ENCODE measurements at places on chromosomes 3 and 15.

- DNase-seq: no peak
Measured at GRCh38 chr3:117734496-117734895, 1024.9 kb downstream of the TUSC7 start.

DNA sequence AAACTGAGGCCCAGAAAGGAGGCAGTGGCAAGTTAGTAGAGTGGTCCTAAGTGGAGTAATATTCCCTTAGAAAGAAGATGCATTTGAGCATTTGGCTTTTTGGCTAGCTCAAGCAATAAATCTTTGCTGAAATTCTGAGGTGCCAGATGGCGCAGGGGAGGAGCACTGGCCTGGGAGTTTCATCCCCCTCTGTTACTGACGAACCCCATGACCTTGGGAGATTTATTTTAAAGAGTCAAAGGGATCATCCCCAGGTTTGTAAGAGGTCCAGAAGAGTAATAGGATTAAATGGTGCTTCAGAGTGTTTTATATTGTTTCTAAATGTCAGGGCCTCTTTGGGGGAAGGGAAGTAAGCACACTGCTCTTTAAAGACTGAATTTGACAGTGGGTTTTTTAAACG, 85.1 kb upstream of the PIAS1 start:
- DNase-seq: no peak

GRCh38 chr3:149895769-149896168, 74.9 kb downstream of the PFN2 start:
- no peak for DNase-seq

GRCh38 chr3:3893590-3893989, 94.4 kb downstream of the LRRN1 start:
- DNase-seq: no peak

GRCh38 chr3:41137686-41138111, 61.6 kb upstream of the CTNNB1 start:
- no peak for DNase-seq

DNA sequence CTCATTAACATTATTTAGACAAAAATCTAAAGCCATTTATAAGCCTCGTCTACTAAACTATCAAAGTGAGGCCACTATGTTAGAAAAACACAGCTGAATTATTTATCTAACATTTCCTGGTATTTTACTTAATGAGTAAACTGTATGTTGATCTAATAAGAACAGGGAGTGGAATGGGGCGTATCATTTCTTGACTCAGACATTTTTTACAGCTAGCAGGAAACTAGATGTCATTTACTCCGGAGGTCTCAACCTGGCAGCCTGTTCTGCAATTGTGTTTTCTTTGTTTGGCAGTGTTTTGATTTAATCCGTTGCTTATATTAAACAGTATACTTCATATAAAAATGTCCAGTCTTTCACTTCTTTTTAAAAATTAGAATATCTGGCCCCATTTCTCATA, 79.1 kb upstream of the ABI3BP start:
- no peak for DNase-seq
